ENCODE measurements at places on chromosomes 2 and 18.
A peak's percentile ranks its signal among the peaks of the same experiment; 100 is the strongest.

GRCh38 chr2:182946958-182947369 is 80.5 kb upstream of the FRZB start:
- peak; percentile 73 for DNase-seq

DNA sequence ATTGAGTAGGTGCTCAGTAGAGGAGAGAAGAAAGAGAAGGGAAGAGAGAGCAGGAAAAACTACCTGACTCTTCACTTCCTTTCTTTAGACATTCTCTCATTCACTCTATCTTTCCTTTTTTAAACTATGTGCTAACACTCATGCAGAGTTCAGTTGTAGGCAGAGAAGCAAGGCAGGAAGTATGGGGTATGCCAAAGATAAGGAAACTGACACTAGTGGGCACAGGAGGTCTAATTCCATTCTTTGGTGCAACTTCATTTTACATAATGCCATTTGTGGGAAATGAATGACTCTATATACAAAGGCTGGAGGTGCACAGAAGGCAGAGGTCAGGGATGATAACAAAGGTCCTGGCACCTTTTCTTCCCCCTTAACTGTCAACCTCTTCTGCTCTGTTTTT is 35.1 kb upstream of the ACVR1 start:
- no peak for DNase-seq

GRCh38 chr2:38523728-38524437 is 78.8 kb downstream of the HNRNPLL start:
- DNase-seq, result no peak

GRCh38 chr2:239225871-239226561 is 174.8 kb downstream of the HDAC4 start:
- DNase-seq, result no peak

GRCh38 chr2:69704446-69704845 is 37.5 kb upstream of the ANXA4 start:
- DNase-seq, result no peak

- DNase-seq, result no peak
Observed at GRCh38 chr2:210003359-210003758, 921 bp downstream of the RPE start.

- no peak for DNase-seq
Observed at GRCh38 chr2:101854877-101855276, 136.9 kb upstream of the IL1R2 start.

DNA sequence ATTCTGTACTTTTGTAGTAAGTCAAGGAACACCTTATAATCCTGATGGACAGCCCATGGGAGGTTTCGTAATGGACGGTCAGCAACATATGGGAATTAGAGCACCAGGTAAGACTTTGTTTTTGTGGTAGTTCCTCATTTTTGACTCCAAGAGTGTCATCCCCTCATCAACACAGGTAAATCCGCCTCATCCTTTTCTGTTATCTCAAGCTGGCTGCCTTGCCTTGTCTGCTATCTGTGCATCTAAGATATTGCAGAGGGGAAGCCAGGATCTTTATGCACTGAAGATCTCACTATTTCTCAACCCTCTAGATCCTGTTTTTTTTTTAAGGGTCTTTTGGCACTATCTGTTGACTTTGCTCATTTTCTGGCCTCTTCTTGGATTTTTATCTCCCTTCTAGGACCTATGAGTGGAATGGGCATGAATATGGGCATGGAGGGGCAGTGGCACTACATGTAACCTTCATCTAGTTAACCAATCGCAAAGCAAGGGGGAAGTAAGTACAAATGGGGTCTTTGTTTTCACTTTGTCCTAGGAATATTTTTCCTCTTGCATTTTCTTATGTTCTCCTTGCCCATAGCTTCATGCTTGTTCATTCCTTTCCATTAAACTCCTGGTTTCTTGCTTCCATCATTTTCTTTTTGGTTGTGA is 133.8 kb downstream of the MEIS1 start:
- no peak for DNase-seq

DNA sequence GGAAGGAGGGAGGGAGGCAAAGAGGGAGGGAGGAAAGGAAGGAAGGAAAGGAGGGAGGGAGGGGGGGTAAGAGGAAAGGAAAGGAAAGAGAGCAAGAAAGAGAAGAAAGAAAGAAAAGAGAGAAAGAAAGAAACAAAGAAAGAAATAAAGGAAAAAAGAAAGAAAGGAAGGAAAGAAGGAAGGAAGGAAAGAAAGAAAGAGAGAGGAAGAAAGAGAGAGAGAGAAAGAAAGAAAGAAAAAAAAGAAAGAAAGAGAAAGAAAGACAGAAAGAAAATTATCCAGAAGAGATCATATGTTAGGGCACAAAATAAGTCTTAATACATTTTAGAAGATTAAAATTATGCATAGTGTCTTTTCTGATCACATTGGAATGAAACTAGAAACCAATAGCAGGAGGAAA is 24.3 kb upstream of the TFCP2L1 start:
- no peak for DNase-seq
